HCT116 (cell line): ENCODE measurements at places on chromosomes 2 and 18. TPM values are rescaled to one million over a fixed set of nuclear protein-coding genes. Genes with fewer than 3 reads are reported as not detected.

Gene PIK3C3
- total RNA-seq: 40.4 TPM

Gene STPG4
- total RNA-seq: 10.6 TPM

Gene CLEC4F
- total RNA-seq: not detected

Gene REG1B
- total RNA-seq: 4.2 TPM

Gene SAG
- not detected for total RNA-seq

Gene SCTR
- not detected for total RNA-seq

Gene SCYGR4
- total RNA-seq: not detected

Gene FSHR
- total RNA-seq: not detected

Gene STK36
- 45.5 TPM for total RNA-seq

Gene CRACDL
- total RNA-seq: 1.1 TPM

Gene CXCR4
- total RNA-seq: 1.3 TPM

Gene GPR75
- 1.2 TPM for total RNA-seq

Gene SLC8A1
- 0.07 TPM for total RNA-seq

Gene EPAS1
- 55.9 TPM for total RNA-seq

Gene SLC11A1
- total RNA-seq: 0.42 TPM

Gene LRRTM4
- 0.25 TPM for total RNA-seq

Gene EFR3B
- total RNA-seq: 0.96 TPM
